Cortex of kidney (tissue), 1 donor: ENCODE measurements at places on chromosomes 12 and 14.

GRCh38 chr12:68190301-68190700 is 30.8 kb upstream of the IFNG start:
- DNase-seq: no peak

GRCh38 chr14:39431416-39432178 is 636 bp downstream of the FBXO33 start:
- DNase-seq: no peak

GRCh38 chr14:55129086-55129427 is at the start of gene LGALS3:
TSS of gene LGALS3 (plus strand) at chr14:55129252. CDS start at chr14:55137374, 8,122 bp downstream.
- no peak for DNase-seq

- no peak for DNase-seq
Measured at GRCh38 chr14:79596551-79596950, 614.8 kb downstream of the DIO2 start.

- DNase-seq: no peak
Measured at GRCh38 chr12:74897425-74898211, 312.0 kb downstream of the KCNC2 start.

- no peak for DNase-seq
Measured at GRCh38 chr14:57846596-57846995, 19.3 kb downstream of the SLC35F4 start.

DNA sequence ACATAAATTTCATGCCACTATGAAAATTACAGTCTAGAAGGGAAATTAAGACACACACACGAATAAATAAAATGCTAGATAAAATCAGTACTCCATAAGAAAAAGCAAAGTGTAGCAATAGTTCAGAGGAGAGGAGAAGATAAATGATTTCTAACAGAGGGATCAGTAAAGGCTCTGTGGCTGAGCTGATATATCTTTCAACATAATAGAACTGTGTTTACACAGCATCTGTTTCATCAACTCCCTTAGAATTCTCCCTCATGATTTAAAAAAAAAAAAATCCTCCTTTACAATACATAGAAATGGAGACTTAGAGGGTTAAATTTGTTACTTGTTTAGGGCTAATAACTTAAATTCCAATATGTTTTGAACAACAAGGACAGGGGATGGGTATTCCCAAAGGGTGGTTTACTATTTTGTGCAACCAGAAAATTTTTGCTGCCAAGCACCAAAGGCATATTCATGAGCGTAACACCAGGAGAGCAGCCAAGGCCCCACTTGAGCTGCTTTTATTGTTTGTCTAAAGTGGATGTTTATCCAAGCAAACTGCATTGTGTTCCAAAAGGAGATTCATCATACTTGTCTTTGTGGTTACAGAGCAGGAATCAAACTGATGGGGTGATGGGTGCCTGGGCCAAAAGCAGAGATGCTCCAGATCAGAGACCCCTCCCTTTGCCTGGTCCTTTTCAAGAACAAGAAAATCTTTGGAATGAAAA is 162.7 kb downstream of the BMP4 start:
- DNase-seq: no peak

- no peak for DNase-seq
Measured at GRCh38 chr14:62778310-62778709, 266.9 kb downstream of the KCNH5 start.
